ENCODE measurements at places on chromosomes 2 and 18. TPM values are rescaled to one million over a fixed set of nuclear protein-coding genes. Genes with fewer than 3 reads are reported as not detected.

Gene CCDC141
- total RNA-seq, result 4.3 TPM

Gene MEP1B
- total RNA-seq, result not detected

Gene SMARCAL1
- total RNA-seq, result 27.7 TPM

Gene C18orf32
- total RNA-seq, result 12.7 TPM

Gene SERTAD2
- total RNA-seq, result 14.5 TPM

GRCh38 chr18:76503649-76504386, 8.8 kb upstream of the ZNF516 start:
- DNase-seq, result no peak

All from activated CD4-positive, alpha-beta T cell treated with anti-CD3 and anti-CD28 coated beads for 36 hours (primary cell).